D341Med (cell line): ENCODE measurements at places on chromosomes 1 and 21.

GRCh38 chr1:197807216-197807615, 31.9 kb upstream of the DENND1B start:
- no peak for DNase-seq

GRCh38 chr1:225442123-225442505, 14.3 kb upstream of the LBR start:
- DNase-seq = no peak

DNA sequence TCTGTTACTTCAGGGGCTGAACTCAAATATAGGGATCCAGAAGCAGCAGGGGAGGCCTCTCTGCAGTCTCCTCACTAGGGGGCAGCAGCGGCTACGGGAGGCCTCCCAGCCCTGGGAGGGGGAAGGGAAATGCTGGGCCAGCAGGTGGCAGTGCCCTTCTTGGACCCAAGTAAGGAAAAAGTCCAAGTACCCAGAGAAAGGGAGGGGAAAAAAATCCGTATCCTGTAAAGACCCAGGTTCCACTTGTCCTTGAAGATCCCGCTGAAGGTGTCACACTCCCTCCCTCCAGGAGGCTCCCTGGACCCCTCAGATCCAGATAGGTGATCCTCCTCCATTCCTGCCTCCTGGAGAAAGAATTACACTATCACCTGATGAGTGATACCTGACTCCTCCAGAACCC, 14.1 kb upstream of the NUAK2 start:
- peak; percentile 94 for DNase-seq

DNA sequence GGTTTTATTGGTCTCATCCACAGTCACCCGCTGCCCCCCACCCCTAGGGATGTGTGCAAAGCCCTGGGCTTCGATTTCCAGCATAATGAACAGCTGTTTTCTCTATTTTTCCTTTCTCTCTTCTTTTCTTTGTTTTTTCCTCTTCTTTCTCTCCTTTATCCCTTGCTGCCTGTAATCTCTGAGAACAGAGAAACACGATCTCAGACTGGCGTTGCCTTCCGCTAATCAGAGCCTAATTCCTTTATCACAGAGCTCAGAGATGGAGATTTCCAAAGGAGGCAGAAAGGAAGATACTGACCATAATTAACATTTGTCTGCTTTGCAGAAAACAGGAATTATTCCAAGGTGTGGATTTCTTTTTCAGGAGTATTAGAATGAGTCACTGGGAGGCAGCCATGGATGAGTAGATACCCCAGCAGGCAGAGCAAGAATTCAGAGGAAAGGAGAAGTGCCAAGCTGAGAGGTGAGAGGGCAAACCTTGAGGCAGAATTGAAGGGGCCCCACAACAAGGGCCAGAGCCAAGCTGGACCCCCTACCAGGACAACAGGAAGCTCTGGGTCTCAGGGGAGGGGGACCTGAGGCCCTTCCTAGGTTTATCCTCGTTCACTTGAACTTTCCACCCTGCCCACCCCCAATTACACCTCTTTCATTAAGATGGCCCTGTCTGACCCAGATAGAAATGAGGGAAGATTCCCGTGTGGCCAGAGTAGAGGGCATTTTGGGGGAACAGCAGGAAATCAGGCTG, 33.3 kb downstream of the MATN1 start:
- DNase-seq = no peak

GRCh38 chr21:25742900-25743299, 8.1 kb downstream of the GABPA start:
- DNase-seq = no peak
